ENCODE measurements at places on chromosomes 1 and 21.
A peak's percentile ranks its signal among the peaks of the same experiment; 100 is the strongest.

- no peak for DNase-seq
Measured at GRCh38 chr1:152777510-152778137, 2.7 kb downstream of the LCE1F start.

DNA sequence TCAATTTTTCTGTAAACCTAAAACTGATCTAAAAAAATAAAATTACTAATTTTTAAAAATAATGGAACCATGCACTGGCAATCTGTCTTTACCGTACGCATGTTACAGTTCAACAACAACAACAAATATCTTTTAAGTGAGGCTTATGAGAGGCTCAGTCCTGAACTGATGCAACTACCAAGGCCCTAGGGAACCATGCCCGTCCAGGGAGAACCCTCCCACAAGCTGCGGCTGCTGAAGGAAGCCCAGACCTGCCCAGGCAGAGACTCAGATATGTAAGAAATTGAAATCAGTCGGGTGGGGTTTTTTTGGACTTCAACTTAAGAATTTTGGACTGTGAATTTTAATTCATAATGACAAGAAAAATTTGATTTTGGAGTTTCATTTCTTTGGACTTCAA, 91.1 kb downstream of the NPHP4 start:
- peak; percentile 39 for DNase-seq

DNA sequence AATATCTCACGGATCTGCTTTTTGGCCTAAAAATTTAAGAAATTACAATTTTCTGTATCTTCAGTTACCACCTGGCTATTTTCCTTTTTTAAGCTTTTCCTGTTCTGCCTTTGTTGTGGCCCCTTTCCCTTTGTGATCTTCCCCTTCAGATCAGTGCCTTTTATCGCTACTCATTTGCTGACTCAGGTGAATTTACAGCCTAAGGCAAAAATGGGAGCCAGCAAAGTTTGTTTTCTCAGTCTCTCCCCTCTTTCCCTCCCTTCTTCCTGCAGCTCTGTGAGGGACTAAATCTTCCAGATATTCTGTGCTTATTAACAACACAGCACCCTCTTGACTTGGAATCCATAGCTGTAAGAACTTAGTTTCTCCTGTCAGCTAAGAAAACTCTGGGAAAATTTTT, 5.3 kb upstream of the PRRC2C start:
- no peak for DNase-seq

GRCh38 chr1:81950037-81950436, 149.3 kb downstream of the ADGRL2 start:
- no peak for DNase-seq

DNA sequence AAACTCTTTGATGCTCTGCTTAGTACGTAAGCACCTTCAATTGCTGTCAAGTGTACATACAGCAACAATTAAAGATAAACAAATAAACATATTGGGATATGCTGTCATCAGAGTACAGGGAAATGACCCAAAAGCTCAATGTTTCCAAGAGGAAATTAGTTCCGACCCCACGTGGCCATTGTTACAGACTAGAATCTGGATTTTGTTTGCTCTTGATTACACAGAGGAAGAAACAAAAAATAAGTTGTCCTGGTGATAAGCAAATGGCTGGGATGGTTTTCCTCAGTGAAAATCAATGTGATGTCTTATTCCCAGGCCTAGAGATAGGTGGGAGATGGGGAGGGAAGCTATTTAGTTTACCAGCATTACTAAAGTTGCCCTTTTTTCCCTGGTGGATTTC, 113.0 kb upstream of the UBE2U start:
- peak; percentile 53 for DNase-seq

DNA sequence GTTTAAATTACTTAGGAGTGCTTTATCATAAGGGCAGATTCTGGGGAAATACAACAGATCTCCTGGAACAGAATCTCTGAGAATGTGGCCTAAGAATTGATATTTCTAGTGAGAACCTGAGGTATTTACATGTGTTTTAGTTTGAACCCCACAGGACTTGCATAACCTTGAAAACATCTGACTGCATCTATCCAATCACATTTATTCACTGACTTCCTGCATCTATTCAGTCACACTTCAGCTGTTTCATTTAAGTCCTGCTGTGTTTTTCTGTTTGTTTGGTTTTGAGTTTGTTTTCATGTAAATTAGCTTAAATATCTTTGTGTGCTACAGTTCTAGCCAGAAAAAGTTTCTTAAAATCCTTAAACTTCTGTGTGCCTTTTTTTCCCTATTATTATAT, 1260.7 kb downstream of the PLA2G4A start:
- DNase-seq: no peak

- no peak for DNase-seq
Measured at GRCh38 chr21:45302082-45303061, 14.7 kb upstream of the POFUT2 start.

GRCh38 chr1:234518876-234519275, 39.9 kb upstream of the TARBP1 start:
- no peak for DNase-seq

- no peak for DNase-seq
Measured at GRCh38 chr21:29825345-29825744, 114.5 kb downstream of the GRIK1 start.

DNA sequence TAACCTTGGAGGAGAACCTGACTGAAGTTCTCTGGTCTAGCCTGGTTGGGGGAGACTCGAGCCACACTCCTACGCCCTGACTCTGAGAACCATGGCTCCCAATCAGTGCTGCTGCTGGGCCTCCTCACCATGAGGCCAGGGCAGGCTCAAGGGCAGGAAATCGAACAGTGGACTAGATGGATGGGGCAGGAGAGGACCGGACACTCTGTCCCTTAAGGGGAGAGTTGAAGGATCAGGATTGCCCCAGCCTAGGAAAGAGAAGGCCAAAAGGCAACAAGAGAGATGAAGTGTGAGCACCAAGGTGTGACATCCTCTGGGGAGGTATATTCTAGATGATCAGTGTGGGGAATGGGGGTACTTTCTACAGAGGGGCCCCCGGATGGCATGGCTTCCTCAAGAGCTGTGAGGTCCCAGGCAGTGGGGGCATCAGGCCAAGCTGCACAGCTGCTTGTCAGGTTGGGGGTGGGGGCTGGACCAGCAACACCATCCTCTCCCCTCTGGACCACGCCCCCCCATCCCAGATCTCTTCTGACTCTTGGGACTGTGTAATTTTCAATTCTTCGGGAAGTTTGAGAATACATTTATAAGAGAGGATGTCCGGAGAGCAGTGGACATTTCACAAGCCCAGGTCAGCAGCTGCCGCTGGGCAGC, 34.0 kb downstream of the MX1 start:
- DNase-seq: no peak

DNA sequence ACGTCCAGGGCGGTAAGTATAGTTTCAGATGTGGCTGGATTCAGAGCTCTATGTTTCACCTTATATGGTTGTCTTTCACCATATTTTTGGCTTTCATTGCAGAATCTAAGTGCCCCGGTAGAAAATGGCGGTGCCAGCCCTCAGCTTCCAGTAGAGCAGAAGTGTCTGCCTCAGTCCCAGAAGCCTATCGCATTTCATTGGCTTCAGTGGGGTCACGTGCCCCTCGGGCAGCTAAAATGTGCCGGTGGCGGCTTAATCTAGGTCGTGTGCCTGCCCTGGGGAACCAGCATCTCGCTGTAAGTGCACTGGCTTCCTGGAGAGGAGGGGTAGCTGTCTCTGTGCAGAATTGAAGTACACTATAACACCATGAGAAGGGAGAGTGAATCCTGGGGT, 107.4 kb upstream of the MAGI3 start:
- DNase-seq: no peak

DNA sequence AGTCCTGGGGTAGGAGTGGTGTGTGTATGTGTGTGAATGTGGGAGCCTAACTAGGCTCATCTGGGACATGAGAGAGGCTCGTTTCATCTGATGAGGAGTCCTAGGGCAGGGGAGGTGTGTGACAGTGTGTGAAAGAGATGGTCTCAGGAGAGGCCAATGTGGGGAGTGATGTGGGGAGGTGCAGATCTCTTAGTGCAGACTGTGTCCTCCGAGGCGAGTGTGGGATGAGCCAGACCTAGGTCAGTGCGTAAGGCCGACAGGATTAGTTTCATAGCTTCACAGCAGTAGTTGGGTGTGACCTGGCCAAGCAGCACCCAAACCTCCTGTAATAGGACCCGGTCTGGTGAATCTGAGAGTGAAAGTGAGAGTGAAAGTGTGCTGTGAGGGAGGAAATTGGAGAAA, 94.7 kb downstream of the LIPI start:
- DNase-seq: no peak

- DNase-seq: no peak
Measured at GRCh38 chr1:233289676-233290075, 5.8 kb downstream of the PCNX2 start.

DNA sequence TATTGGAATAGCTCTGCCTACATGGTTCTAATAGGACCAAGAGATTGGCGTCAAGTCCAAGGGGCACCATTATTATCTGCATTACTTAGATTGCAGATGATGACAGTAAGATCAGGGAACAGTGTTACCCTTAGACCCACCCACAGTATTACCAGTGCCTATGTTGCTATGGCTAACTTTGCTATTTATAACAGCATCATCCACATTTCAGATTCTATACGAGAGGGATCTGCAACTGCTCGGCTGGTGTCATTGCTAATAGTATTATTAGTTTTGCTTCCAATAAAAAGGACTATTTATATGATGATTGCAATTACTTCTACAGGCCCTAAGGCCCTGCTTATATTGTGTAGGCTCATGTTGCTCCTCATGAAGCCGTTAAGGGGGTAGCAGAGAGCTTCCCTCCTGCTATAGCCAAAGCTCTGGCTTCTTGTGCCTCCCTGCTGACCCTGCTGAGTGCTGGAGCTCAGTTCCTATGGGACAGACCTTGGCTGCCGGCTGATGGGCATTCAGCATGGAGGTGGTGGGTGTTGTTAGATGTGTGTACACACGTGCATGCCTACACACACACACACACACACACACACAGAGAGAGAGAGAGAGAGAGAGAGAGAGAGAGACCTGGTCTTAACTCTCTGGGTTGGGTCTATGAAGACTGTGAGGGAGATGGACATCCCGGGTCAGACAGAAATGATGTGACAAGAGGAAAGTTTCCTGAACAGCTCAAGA, 1.3 kb downstream of the BCAN start:
- no peak for DNase-seq

DNA sequence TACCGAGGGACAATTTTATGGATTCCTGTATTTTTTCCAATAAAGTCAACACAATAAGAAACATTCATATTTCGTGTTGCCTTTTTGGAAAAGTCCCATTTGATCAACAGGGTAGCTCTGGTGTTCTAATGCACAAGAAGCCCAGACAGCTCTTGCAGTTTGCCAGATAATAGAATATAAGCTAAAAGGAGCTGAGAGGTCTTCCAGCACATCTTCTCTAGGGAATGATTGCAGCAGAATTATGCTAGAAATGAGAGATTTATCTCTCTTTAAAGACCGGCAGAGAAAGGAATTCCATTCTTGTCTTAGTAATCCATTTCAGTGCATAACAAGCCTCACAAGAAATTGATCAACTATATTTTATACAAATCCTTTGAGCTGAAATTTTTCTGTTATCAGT, 25.0 kb upstream of the DDX59 start:
- DNase-seq: no peak

GRCh38 chr21:42548687-42549406, 35.2 kb downstream of the SLC37A1 start:
- DNase-seq: no peak

GRCh38 chr1:1926346-1926811, 7.3 kb upstream of the TMEM52 start:
- no peak for DNase-seq

Measured in fibroblast of gingiva (primary cell).